Neural crest cell (in vitro differentiated cells): ENCODE measurements at places on chromosomes 11 and 22.

- no peak overlapping the region for H3K4me3 ChIP-seq
- H3K27ac ChIP-seq, result no peak overlapping the region
- no peak for DNase-seq
- peaks cover 17% of the 10 kb centered on the region for H3K4me1 ChIP-seq
- peaks cover 13% of the 10 kb centered on the region for H3K36me3 ChIP-seq
Measured at GRCh38 chr11:9669954-9670353, 6.1 kb downstream of the SWAP70 start.

DNA sequence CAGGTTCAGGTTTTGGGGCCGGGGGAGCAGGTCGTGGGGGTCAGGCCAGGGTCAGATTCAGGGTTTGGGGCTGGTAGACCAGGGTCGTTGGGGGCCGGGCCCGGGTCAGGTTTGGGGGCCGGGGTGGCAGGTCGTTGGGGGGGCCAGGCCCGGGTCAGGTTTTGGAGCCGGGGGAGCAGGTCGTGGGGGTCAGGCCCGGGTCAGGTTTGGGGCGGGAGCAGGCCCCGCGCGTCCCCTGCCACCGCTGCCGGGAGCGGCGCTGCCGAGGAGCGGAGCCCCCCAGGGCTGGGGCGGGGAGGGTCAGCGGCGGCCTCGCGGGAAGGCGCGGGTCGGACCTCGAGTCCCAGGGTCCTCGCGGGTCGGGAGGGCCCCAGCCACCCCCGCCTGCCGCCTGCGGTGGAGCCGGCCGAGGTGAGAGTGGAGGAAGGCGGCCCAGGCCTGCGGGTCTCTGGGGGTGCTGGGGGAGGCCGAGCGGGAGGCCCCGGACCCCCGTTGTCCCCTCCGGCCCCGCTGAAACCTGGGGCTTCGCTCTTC lies 535 bp downstream of the TRABD start:
- H3K36me3 ChIP-seq, result no peaks in the 10 kb centered on the region
- H3K4me1 ChIP-seq, result peaks cover 9% of the 10 kb centered on the region
- DNase-seq, result no peak

GRCh38 chr22:47148956-47149728 lies 386.7 kb downstream of the TBC1D22A start:
- peaks cover 3% of the 10 kb centered on the region for H3K4me1 ChIP-seq
- H3K27ac ChIP-seq, result peak overlapping the region; percentile 29
- no peaks in the 10 kb centered on the region for H3K27me3 ChIP-seq
- no peaks in the 10 kb centered on the region for H3K36me3 ChIP-seq
- no peak overlapping the region for H3K4me3 ChIP-seq

- H3K27ac ChIP-seq, result no peak overlapping the region
- no peaks in the 10 kb centered on the region for H3K4me1 ChIP-seq
- H3K27me3 ChIP-seq, result peaks cover 2% of the 10 kb centered on the region
- H3K36me3 ChIP-seq, result no peaks in the 10 kb centered on the region
- DNase-seq, result no peak
- H3K4me3 ChIP-seq, result no peak overlapping the region
Measured at GRCh38 chr11:1194231-1194976, 28.5 kb upstream of the MUC5B start.

- H3K27me3 ChIP-seq, result no peaks in the 10 kb centered on the region
- peak overlapping the region; percentile 79 for H3K27ac ChIP-seq
- H3K36me3 ChIP-seq, result no peaks in the 10 kb centered on the region
- H3K4me3 ChIP-seq, result no peak overlapping the region
- H3K4me1 ChIP-seq, result peaks cover 39% of the 10 kb centered on the region
Measured at GRCh38 chr11:133325711-133326110, 206.6 kb downstream of the OPCML start.

- no peaks in the 10 kb centered on the region for H3K27me3 ChIP-seq
- H3K4me3 ChIP-seq, result no peak overlapping the region
- no peak overlapping the region for H3K27ac ChIP-seq
Measured at GRCh38 chr11:126225295-126225665, 13.7 kb downstream of the FAM118B start.

GRCh38 chr11:116499396-116500003 lies 273.3 kb downstream of the BUD13 start:
- DNase-seq, result peak; percentile 94
- H3K4me1 ChIP-seq, result peaks cover 25% of the 10 kb centered on the region
- H3K27ac ChIP-seq, result no peak overlapping the region
- H3K36me3 ChIP-seq, result no peaks in the 10 kb centered on the region
- peaks cover 39% of the 10 kb centered on the region for H3K27me3 ChIP-seq
- H3K4me3 ChIP-seq, result no peak overlapping the region

- H3K27ac ChIP-seq, result no peak overlapping the region
- H3K4me3 ChIP-seq, result no peak overlapping the region
- peak; percentile 42 for DNase-seq
- peaks cover 11% of the 10 kb centered on the region for H3K4me1 ChIP-seq
- no peaks in the 10 kb centered on the region for H3K36me3 ChIP-seq
Measured at GRCh38 chr11:82864268-82864667, 36.0 kb downstream of the PRCP start.

- H3K4me1 ChIP-seq, result peaks cover 32% of the 10 kb centered on the region
- H3K4me3 ChIP-seq, result no peak overlapping the region
- no peak for DNase-seq
- no peaks in the 10 kb centered on the region for H3K36me3 ChIP-seq
- H3K27ac ChIP-seq, result no peak overlapping the region
Measured at GRCh38 chr22:39080052-39080762, 3.1 kb downstream of the APOBEC3G start.

DNA sequence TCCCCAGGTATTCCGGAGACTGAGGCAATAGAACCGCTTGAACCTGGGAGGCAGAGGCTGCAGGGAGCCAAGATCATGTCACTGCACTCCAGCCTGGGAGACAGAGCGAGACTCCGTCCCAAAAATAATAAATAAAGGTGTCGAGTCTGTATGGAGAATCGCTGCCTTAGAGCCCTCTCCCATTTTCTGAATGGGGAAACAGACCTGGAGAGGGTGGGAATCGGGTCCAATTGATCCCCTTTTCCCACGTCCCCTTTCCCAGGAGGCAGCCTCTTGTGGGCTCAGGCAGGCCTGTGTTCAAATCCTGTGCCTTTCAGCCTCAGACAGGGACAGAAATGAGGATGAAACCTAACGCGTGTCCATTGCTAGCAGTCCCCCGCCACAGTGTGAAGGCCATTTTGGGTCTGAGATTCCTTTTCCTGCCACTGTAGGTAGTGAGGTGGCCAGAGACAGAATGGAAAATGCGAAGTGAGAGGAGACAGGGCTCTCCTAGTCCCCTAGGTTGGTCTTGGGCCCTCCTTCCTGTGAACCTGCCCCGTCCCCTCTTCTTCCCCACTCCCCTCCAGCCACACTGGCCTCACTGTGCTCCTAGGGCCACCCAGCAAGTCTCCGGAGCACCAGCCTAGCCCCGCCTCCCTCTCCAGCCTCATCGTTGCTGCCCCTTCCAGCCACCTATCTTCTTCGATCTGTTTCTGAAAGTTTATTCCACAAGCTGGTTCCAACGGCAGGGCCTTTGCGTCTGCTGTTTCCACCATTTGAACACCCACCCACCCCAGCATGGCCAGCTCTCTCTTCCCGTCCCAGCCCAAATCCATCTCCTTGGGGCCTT lies 2.7 kb upstream of the POLDIP3 start:
- peaks cover 10% of the 10 kb centered on the region for H3K36me3 ChIP-seq
- H3K4me1 ChIP-seq, result peaks cover 39% of the 10 kb centered on the region
- DNase-seq, result no peak
- H3K4me3 ChIP-seq, result peak overlapping the region; percentile 46
- peaks cover 15% of the 10 kb centered on the region for H3K27me3 ChIP-seq

DNA sequence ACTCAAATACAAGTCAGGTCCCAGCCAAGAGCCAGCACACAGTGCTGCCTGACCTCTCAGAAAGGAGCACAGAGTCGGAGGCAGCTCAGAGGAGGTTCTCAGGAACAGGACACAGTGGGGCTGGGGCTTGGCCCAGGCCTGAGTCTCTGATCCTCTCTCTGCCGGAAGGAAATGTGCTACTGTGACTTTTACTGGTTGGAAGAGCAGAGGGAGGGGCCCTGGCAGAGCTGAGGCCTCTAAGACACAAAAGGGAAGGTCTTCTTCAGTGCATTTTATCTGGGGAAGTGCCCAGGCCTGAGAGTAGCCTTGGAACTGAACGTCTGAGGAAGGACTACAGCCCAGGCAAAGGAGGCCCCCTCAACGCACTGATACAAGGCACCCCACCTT lies 16.2 kb upstream of the CASTOR1 start:
- no peaks in the 10 kb centered on the region for H3K27me3 ChIP-seq
- no peak overlapping the region for H3K4me3 ChIP-seq

DNA sequence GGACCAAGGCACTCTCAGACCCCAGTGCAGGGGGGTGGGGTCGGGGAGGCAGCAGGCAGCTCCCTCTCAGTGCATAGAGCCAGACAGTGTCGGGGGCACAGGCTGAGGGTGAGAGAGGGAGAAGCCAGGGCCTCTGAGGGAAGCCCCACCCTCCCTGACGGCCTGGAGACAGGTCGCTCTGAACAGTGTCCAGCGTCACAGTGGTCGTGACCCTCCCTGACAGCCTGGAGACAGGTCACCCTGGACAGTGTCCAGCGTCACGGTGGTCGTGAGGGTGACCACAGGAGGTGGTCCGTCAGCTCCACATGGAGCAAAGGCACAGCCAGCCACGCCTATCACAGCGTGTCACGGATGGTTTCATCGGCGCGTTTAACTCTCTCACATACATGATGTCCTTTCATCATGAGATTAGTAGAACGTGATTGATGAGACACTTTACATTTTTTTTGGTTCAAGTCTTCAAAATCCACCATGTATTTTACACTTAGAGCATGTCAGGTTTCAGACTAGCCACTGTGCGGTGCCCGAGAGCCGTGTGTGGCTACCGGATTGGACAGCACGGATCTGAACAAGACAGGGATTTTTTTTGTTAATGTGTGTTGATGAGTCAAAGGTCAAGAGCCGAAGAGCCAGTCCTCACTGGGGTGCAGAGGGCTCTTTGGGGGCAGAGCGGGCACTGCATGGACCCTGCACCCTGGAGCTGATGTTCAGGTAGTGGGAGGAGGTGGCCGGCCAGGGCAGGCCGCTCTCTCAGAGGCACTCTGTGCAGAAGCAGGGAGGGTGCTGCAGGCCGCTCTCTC lies 23.9 kb upstream of the PANX2 start:
- H3K27me3 ChIP-seq, result peaks cover 2% of the 10 kb centered on the region
- H3K36me3 ChIP-seq, result no peaks in the 10 kb centered on the region
- DNase-seq, result no peak
- peaks cover 24% of the 10 kb centered on the region for H3K4me1 ChIP-seq

GRCh38 chr11:76640501-76640900 lies 30.0 kb downstream of the LRRC32 start:
- H3K27me3 ChIP-seq, result no peaks in the 10 kb centered on the region
- H3K27ac ChIP-seq, result no peak overlapping the region
- H3K36me3 ChIP-seq, result no peaks in the 10 kb centered on the region
- H3K4me1 ChIP-seq, result peaks cover 6% of the 10 kb centered on the region
- no peak overlapping the region for H3K4me3 ChIP-seq
- DNase-seq, result no peak

GRCh38 chr11:65445101-65445603 lies 22.6 kb downstream of the NEAT1 start:
- no peak overlapping the region for H3K27ac ChIP-seq
- H3K4me3 ChIP-seq, result no peak overlapping the region
- H3K27me3 ChIP-seq, result no peaks in the 10 kb centered on the region
- no peak for DNase-seq
